Activated CD4-positive, CD25-positive, alpha-beta regulatory T cell treated with anti-CD3 and anti-CD28 coated beads, Interleukin-2, amount 50 U/mL, for 72 hours (primary cell): ENCODE measurements at places on chromosomes 6 and 20.
A peak's percentile ranks its signal among the peaks of the same experiment; 100 is the strongest.

GRCh38 chr6:15152700-15153099, 93.2 kb upstream of the JARID2 start:
- no peak for DNase-seq

GRCh38 chr6:71238351-71238750, 50.3 kb upstream of the OGFRL1 start:
- DNase-seq, result no peak

DNA sequence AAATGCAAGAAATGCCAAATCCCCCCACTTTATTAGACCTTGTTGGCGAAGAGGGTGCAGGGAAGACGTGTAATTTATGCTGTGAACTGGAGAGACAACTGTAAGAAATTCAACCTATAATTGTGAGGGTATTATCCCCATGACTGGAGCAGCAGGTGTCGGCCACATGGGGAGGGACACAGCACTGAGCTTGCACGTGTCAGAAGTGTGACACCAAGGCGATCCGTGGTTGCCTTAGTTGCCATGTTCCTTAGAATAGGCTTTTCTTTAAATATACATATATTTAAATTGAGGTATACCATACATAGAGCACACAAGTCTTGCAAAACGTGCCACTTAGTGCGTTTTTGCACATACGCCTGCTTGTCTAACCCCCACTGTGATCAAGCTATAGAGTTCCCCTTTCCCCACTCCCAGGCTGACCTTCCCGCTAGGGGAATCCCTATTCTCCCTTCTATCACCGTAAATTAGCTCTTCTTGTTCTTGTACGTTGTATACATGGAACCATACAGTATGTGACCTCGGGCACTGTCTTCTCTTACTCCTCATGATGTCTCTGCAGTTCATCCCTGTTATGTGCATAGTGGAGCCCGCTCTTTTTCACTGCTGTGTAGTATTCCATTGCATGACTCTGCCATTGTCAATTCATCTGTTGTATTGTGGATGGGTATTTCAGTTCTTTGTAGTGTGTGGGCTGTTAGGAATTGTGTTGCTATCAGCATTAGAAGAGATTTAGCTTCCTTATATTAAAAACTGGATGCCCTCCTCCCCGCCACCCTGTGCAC, 81.6 kb upstream of the PMEPA1 start:
- DNase-seq, result no peak

DNA sequence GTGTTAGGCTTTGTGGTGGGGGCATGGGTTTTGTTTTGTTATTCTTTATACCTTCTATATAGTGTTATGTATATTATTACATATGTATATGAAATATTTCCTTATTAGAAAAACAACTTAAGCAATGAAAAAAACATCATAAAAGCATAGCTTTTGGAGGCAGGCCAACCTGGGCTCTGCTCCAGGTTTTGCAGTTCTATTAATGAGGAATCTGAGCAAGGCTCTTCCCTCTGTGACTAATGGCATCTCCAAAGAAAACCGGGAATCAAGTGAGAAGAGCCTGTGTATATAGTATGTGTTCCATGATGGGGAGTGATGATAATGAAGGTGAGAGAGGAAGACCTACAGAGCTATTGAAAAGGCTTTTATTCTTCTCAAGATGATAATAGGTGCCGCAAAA, 291.1 kb downstream of the CLIC5 start:
- no peak for DNase-seq

DNA sequence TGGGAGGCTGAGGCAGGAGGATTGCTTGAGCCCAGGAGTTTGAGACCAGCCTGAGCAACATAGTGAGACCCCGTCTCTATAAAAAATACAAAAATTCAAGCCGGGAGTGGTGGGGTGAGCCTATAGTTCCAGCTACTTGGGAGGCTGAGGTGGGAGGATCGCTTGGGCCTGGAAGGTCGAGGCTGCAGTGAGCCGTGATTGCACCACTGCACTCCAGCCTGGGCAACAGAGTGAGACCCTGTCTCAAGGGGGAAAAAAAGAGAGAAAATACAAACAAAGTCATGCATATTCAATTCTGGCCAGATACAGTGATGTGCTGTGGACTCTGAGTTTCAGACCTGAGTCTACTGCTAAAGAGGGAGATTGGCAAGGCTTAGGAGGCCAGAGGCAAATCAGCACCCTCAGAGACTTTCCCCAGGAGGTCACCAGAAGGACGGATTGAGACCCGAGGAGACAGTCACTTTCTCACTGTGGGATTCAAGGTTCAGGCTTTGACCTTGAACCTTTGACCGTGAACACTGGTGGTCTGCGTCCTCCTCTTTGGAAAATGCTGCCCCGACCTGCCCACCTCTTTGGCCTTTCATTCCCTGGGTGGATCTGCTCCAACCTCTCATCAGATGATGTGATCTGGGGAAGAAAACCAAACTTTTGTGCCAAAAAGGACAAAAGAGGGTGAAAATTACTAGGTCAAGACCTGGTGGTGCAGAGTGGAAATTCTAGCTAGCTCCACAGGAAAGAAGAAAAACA, 31.2 kb downstream of the TGM2 start:
- DNase-seq, result no peak

DNA sequence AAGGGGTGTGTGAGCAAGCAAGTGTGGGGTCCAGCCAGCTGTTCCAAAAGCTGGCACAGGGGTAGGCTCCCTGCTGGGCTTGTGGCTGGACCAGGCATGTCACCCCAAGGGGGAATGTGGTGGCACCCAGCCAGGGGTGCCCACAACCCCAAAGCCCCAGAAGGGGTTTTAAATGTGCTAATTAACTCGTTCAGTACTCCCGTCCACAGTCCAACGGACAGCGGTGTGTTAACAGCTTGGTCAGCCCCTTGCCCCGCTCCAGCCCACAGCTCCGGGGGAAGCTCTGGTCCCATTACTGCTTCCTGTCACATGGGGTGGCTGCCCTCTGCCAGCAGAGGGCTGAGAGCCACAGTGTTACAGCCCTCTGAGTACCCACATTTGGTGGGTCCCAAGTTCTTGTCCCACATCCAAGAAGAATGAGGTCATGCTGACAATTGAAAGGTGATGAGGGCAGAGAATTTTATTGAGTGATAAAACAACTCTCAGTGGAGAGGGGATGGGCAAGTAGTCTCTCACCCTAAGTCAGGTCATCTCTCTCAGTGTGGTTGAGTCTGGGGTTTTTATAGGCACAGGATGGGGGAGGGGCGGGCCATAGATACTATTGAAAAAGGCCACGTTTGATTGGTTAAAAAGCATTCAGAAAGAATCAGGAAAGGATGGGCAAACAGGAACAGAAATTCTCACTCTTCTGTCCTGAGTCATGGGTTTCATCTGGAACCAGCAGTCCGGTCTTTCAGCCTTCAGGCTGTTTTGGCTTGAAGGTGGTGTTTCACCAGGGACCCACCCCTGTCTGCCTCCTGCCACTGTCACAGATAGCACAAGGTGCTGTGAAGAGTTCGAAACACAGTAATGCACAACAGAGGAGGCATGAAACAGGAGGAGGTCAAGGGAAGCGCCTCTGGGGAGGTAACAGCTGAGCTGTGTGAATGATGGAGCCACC, 238.5 kb downstream of the NFATC2 start:
- DNase-seq, result no peak

DNA sequence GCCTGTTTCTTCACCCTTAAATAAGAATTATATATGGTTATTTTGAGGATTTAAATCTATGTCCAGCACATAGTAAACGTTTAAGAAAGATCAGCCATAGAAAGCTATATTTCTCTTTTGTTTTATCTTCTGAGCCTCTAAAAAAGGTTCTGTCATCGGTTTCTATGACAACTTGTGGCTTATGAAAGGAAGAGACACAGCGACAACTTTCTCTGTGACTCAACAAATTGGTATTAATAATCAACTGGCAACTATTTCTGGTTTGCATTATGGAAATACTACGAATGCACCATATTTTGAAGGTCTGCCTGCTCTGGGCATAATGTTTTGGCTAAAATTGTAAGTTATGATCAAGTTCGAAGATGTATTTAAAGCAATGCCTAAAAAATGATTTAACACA, 751.0 kb downstream of the CD109 start:
- DNase-seq, result no peak

GRCh38 chr20:10800288-10800687, 126.5 kb upstream of the JAG1 start:
- DNase-seq, result no peak

- DNase-seq, result peak; percentile 58
Observed at GRCh38 chr6:593139-593906, 63.6 kb downstream of the HUS1B start.

DNA sequence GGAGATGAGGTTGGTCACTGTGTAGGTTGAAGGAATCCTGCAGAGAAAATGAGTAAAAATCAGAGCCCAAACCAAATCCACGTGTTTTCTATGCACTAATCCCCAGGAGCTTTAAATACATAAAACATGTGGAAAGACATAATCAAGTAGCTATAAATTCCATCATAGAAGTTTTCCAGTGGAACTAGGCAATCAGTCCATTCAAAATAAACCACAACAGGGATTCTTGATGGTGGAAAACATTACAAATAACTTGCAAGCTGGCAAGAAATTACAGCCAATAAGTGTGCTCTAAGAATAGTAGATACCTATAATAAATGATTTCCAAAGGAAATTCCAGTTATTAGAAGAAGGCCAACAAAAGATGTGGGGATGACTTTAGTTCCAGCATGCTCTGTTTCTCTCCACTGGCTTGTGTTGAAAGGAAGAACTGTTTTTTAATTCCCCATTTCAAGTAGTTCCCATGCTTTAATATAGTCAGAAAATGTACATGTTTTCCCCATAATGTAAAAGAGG, 49.8 kb upstream of the ADGRG6 start:
- DNase-seq, result no peak

GRCh38 chr6:52135217-52135616, 47.8 kb upstream of the PKHD1 start:
- DNase-seq, result no peak

DNA sequence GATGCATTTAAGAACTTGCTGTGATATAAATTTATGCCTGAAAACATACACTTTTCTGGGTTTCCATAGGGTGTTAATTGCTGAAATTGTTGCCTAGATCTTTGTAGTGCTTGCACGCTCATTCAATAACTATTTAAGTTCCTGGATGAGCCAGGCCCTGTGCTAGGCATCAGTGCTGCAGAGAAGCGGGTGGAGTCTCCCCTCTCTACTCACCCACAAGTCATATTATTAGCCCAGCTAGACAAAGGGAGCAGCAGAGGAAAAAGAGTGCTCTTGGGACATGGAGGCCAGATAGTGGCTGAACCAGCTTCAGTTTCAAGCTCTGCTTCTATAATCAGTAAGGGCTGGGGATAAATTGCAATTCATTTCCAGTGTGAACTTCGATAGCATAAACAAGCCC, 329.1 kb downstream of the TFAP2B start:
- no peak for DNase-seq

DNA sequence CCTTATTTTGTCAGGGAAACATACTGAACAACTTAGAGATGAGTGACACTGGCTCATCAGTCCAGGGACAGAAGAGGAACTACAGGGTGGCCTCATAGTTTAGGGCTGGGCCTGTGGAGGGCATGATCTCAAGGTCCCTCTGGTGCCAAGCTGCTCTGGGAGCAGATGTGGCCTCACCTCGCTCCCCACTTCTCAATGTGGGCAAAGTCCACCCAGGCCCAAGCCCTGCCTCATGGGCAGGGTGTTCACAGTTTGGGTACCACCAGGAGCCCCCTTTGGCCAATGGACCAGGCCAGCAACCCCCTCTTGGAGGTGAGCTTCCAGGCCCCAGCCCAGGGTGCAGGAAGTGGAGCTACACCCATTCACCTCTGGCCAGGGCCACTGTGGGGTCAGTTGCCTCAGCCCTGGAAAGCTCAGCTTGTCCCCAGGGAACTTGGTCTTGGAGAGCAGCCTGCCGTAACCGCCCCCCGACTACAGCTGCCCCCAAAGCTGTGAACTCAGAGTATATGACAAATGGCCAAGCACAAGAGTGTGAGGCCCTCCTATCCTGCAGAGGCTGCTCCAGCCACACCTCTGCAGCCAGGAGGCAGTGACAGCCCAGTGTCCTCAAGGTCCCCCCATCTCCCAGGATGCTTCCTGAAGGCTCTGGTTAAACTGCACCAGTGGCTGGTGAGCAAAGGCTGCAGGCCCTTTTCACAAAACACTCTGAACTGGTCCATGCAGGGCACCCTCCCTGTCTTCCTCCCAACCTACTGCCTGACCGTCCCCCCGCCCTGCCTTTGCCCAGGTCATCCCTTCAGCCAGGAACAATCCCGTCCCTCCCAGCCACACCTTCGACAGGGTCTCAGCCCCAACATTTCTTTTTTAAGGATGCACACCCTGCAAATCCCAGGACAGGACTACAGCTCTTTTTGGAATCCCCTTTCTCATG, 3.6 kb downstream of the ADISSP start:
- DNase-seq, result no peak

GRCh38 chr6:55543633-55544309, 35.2 kb downstream of the HMGCLL1 start:
- DNase-seq, result no peak

DNA sequence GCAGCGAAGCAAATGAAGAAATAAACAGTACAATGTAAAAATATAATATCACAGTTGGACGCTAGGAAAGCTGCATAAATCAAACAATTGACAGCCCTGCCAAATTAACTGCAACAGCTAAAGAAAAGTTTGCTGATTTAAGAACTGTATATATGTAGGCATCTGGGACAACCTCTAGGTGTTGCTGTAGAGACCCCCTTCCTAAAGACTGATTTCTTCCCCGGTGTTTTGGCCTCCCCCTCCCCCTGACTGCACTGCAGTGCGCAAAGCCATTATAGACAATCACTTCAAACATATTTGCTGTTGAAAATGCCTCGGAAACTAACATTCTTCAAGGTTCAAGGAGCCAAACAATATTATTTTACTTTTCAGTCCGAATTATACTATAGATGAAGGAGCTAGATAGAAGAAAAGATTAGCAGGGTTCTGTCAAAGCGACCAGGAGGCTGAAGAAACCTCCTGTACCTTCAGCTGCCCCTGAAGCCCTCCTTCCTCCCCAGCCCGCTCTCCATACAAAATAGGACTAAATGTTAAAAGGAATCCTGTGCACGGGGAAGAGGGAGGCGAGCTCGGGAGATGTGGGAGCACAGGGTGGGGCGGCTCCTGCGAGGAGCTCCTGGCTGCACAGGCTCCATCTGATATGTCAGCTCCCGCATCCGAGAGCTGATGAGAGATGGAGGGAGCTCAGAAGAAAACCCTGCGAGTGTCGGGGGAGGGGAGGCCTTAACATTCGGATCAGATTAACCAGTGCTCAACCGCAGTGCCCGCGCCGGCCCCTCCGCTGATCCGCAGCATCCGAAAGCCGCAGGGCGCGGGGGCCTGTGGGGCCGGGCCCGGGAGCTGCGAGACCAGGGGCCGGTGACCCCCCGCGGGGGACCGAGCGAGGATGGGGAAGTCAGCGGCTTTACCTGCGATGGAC, 822 bp downstream of the ELOVL4 start:
- DNase-seq, result peak; percentile 31

DNA sequence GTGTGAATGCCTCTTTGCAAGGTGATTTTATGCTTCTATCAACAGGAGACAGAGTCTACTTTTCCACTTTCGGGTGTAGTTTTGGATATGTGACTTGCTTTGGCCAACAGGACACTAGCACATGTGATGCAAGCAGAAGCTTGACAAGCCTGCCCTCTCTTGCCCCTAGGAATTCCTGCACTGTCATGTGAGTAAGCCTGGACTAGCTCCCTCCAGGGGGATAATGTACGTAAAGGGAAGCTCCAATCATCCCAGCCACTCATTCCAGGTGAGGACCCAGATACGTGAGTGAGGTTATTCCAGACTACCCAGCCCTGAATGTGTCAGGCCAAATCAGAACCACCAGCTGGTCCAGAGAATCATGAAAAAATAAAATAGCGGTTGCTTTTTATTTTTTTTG, 33.3 kb downstream of the BEND3 start:
- DNase-seq, result no peak
